ENCODE measurements at places on chromosomes 2 and 18.

GRCh38 chr2:185567196-185567595 is 171.4 kb upstream of the FSIP2 start:
- no peak for DNase-seq

GRCh38 chr2:64391940-64392339 is 62.0 kb upstream of the LGALSL start:
- DNase-seq = no peak

DNA sequence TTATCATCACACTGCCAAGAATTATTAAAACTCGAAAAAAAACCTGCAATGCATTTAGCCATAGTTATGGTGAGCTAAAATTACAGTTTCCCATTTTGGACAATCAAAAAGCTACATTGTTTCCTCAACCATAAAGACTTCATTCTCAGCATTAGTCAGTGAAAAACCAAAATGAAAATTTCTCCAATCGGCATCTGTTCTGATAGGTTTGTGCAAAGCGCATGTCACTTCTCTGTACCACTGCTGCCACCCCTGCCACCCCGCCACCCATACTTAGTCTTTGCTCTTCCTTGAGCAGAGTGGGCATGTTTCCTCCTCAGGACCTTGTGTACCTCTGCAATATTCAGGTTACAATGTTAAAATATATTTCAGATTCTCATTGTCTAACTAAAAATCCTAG is 7.1 kb upstream of the ZBTB14 start:
- no peak for DNase-seq

- no peak for DNase-seq
Measured at GRCh38 chr2:3277748-3278520, 99.7 kb downstream of the EIPR1 start.

GRCh38 chr2:105778080-105778607 is 33.4 kb downstream of the NCK2 start:
- no peak for DNase-seq

- no peak for DNase-seq
Measured at GRCh38 chr2:75480971-75481836, 79.5 kb downstream of the EVA1A start.

DNA sequence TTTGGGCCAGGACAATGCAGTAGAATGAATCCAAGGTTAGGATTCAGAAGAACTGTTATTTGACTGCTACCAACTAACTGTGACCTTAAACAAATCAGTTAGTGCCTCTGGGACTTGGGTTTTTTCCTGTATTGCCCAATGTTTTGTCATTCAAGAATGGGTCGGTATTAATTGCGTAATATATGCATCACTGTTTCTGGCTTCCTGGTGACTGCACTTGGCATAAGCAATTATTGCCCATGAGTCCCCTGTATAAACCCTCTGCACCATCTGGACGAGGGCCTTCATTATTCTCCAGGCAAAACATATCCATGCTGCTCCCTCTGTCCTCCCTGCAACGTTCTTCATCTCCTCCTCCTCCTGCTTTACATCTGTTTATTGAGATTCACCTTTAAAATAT is 255.8 kb upstream of the LRRTM1 start:
- no peak for DNase-seq

DNA sequence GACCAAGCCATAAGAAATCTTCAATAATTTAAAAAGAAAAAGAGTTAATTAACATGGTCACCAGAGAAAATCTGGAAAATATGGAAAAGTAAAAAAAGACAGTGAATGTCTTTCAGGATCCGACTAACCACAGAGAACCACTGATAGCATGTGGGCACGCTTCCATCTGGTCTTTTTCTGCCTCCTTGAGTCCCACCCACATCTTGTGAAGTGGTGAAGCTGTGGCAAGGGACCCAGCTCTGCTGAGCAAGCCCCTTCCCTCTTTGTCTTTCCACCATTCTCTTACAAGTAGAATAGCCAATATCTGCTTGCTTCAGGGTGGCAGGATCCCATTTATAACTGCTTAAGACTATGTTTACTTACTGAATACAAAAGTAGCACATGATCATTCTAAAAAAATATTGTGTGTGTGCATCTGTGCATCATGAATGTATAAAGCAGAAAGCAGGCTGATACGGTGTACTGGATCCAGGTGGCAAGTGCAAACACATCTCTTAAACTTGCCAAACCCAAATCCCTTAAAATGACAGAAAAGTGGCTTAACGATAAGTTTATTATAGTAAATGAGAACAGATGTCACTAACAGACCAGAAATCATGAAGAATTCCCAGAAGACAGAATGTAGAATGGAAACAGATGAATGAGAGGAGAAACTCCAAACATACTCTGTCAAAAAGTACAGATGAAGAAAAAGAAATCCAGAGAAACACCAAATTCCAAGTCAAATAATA is 52.3 kb downstream of the FOXI3 start:
- DNase-seq = no peak

GRCh38 chr2:2142345-2142744 is 188.7 kb downstream of the MYT1L start:
- DNase-seq = no peak

DNA sequence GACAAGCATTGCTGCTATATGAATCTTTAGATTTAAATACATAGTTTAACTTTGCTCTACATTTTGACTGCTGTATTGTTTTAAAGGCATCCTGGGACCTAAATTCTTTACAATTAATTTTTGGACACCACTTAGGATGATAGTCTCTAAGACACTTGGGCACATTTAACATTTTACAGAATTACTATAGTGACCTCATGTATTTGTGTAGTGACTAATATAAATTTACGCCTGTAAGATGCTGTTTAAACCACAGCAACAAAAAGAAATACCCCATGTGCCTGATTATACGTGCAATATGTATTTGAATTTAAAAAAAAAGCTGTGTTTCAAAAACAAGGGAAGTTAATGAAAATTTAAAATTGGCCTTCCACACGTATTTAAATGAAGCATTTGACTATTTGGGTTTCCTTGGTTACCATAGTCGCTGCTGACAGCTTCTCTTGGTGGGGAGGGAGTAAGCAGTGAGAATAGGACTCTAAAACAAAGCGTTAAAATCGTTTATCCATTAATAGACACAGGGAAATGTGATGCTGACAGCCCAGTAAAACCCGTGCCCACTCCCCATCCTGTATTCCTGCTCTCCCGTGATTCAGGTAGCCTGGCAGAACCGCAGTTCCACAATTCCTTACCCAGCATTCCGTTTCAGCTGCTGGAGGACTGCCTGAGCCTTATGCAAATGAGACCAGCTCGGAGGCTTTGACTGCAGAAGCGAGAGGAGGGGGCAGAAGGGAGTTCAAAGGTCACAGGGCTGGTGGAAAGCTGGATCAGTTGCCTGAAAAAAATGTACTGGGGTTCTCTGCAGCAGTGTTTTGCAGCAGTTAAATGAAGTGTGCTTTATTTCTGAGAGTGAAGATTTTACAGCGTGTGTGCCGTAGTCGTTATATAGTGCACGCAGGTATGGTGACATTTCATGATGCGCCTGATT is 104.3 kb downstream of the CSRNP3 start:
- DNase-seq = no peak

- DNase-seq = no peak
Measured at GRCh38 chr2:211900000-211900399, 638.6 kb downstream of the ERBB4 start.

GRCh38 chr18:25248755-25249154 is 103.2 kb downstream of the ZNF521 start:
- DNase-seq = no peak
